Activated CD8-positive, alpha-beta memory T cell treated with anti-CD3 and anti-CD28 coated beads for 48 hours (primary cell): ENCODE measurements at places on chromosomes 13 and 19.

DNA sequence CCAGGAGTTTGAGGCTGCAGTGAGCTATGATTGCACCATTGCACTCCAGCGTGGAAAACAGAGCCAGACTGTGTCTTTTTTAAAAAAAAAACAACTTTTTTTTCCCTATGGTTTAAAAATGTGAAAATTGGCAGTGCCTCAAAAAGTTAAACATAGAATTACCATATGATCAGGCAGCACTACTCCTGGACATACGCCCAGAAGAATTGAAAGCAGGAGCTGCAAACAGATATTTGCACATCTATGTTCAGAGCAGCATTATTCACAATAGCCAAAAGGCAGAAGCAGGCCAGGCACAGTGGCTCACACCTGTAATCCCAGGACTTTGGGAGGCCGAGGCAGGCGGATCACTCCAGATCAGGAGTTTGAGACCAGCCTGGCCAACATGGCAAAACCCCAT is 3.8 kb upstream of the RETN start:
- DNase-seq = no peak

DNA sequence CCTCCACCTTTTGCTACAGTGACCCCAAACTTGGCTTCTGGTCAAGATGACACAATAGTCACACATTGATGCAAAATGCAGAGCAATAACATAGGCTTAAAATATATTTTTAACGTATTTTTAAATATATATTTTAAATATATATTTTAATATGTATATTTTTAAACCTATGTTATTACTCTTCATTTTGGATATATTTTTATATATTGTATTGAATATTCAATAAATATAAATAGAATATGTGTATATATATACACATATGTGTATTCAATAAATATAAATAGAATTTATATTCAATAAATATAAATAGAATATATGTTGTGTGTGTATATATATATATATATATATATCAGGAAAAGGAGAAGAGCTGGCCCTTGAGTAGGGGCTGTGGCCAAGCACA is 115.6 kb downstream of the POU4F1 start:
- no peak for DNase-seq

DNA sequence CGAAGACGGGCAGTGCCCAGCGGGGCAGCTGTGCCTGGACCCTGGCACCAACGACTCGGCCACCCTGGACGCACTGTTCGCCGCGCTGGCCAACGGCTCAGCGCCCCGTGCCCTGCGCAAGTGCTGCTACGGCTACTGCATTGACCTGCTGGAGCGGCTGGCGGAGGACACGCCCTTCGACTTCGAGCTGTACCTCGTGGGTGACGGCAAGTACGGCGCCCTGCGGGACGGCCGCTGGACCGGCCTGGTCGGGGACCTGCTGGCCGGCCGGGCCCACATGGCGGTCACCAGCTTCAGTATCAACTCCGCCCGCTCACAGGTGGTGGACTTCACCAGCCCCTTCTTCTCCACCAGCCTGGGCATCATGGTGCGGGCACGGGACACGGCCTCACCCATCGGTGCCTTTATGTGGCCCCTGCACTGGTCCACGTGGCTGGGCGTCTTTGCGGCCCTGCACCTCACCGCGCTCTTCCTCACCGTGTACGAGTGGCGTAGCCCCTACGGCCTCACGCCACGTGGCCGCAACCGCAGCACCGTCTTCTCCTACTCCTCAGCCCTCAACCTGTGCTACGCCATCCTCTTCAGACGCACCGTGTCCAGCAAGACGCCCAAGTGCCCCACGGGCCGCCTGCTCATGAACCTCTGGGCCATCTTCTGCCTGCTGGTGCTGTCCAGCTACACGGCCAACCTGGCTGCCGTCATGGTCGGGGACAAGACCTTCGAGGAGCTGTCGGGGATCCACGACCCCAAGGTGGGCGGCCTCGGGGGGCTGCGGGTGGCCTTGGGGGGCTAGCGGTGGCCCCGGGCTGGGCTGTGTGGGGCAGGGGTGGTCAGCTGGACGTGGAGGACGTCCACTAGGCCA is 4.8 kb downstream of the GRIN3B start:
- DNase-seq = no peak

DNA sequence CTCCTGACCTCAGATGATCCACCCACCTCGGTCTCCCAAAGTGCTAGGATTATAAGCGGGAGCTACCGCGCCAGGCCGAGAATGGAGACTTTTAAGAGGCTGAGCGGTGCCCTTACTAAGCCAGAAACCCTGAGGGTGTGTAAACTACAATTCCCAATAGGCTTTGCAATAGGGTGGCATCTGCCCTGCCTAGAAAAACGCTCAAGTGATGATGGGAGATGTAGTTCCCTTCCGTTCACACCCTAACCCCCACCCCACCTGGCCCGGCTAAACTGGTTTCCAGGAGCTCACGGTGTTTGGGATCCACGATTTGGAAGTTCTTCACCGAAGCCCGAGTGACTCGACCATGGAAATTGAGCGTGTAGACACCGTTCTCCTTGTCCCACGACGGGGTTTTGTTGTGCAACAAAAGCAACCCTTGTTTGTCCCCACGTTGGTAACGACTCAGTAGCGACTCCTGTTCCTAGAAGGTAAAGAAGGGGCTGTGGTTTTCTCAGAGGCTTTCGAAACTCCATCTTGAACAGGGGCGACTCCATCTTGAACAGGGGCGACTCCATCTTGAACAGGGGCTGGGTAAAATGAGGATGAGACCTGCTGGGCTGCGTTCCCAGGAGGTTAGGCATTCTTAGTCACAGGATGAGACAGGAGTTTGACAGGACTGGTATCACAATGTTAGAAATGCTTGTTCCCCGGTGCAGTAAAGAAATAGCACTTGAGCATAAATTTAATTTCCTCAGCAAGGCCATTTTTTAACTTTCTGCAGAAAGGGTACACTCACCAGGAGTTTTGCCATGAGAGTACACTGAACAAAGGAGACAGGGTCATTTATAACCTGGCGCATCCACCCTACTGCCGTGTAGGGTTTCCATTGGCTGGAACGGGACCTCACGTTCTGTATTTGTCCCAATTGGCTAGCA is 9.8 kb downstream of the PPP1R15A start:
- DNase-seq = no peak

GRCh38 chr19:17855280-17856152 is 4.2 kb upstream of the RPL18A start:
- peak; percentile 98 for DNase-seq

DNA sequence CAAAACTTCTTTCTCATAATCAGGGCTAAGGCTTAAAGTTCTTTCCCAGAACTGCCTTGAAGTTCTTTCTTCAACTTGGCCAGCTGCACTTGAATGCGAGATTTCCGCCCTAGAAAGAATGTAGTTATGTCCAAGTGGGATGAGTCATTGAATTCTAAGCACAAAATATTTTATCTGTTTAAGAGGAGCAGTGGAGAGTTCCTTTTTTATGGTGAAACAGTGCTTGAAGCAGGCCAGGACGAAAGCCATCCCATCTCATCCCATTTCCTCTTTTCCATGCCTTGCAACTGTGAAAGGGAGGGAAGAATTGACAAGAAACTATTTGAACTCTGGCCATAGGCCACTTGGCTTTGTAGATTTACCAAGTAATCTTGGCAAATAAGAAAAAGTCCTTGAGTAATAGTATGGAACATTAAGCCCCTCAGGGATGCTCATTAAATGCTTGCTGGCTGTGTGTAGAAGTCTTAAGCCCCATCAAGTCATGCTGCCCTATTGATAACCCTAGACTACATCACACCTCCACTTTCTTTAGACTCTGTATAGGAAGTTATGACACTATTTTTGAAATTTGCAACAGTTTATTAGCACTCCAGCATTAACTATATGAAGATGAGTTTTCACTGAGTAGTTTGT is 174.5 kb downstream of the KCTD12 start:
- DNase-seq = no peak

DNA sequence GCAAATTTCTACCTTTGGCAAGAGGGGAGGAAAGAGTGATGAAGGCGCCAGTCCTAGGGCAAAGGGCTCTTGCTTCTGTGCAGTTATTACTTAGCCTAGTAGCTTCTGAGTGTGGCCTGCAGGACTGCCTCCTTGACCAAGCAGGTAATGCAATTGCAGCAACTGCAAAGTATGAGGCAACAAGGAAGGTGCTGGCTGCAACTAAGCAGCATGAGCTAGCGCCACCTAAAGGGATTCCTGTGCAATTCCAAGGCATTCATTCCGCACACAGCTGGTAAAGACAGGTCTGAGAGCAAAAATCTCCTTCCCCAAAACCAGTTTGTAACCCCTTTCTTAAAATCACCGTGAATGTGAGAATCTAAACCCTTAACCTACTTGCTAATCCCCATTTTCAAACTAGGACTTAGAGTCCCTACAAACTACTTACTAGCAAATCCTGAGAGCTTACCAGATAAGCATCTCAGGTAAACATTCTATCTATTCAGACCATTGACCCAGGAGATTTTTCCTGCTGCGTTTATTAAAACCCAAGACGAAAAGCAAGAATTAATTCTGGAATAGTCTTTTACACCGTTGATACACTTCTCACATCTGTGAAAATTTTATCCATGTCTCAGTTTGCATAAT is 62.9 kb downstream of the DCT start:
- DNase-seq = no peak

DNA sequence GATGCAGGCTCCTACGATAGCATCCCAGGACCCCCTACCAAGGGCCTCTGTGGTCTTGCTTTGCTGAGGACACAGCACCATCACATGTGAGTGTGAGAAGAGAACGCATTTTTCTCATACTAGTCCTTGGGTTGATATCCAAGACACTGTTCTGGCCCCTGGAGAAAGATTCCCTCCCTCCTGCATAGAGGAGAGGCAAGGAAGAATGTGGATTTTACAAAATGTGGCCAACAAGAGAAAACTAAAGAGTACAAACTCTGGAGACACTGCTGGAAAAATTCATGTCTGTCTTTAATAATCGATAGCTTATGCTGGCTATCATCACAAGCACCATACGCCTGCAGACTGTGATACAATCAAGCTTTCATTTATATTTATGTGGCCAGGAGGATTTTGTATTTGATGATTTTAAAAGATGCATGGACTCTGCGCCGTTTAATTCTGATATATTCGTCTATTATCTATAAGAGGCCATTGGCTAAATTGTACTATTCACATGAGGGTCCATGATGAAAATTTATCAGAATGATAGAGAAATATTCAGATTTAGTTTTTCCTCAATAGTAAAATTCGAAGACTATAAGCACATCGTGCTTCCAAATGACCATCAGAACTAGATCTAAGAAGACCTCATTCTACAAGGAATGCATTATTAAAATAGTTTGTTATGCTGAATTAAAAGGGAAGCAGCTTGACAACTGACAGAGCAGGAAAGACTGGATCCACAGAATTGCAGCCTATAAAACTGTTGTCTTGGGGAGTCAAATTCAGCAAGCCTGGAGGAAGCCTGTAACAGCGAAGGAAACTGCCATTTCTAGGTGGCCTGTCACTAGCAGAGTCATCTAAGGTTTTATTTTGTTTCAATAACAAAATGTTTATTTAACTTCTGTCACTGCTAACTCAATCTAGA is 578.7 kb downstream of the DIAPH3 start:
- DNase-seq = no peak

GRCh38 chr13:94121686-94122085 is 357.8 kb downstream of the DCT start:
- DNase-seq = no peak

- no peak for DNase-seq
These were observed 9.5 kb upstream of the ERVV-1 start for GRCh38 chr19:53004242-53004641.
